SJCRH30 (cell line): ENCODE measurements at places on chromosomes 2 and 18. TPM values are rescaled to one million over a fixed set of nuclear protein-coding genes. Genes with fewer than 3 reads are reported as not detected.

DNA sequence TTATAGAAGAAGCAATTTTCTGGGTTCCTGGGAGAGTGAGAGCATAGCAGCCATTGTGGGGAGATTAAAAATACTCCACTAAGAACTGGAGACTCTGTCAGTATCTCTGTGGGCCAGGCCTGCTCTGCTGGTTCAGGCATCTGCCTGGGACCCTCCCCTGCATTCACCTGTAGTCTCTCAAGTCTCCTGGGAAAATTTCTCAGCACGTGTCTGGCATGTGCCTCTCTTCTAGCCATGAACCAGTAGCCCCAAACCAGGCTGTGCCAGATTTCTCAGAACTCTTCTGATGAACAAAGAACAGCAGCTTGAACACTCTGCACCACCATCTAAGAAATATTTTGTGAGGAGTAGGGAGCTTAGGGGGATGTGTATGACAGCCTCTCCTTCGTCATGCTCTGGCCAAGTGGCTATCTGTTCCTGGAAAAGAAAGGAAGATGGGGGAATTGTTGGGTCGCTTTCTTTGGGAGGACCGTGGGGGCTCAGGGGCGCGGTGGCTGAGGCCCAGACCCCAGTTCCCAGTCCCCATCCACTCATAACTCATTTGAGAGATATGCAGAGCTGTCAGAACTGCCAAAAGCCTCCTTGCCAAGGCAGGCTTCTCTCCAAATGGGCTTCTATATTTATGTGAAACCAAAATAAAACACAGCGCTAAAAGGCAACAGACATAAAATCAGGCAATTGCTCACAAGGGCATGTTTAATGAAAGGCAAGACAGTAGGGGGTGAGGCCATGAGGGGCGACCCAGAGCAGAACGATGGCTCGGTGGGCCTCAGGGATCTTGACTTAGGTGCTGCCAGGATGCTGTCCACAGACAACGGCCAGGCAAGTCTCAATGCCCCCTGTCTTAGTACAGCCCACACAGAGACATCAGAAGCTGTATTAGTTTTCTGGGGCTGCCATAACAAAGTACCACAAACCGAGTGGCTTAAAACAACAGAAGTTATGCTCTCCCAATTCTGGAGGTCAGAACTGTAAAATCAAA lies 114.7 kb upstream of the TNP1 start:
- no peak for DNase-seq

The PLGLB2 gene
- 0.28 and 0.40 TPM in 2 replicates for total RNA-seq

The IL1RL2 gene
- total RNA-seq = not detected in 2 replicates

- DNase-seq = no peak
Observed at GRCh38 chr2:217023611-217024010, 163.7 kb upstream of the TNP1 start.

- no peak for DNase-seq
Observed at GRCh38 chr18:6591491-6591890, 138.0 kb upstream of the ARHGAP28 start.

The MARCO gene
- not detected in 2 replicates for total RNA-seq

The GREB1L gene
- not detected in 2 replicates for total RNA-seq

The TOGARAM2 gene
- total RNA-seq = 0.41 and 0.73 TPM in 2 replicates

The SERPINB11 gene
- not detected in 2 replicates for total RNA-seq

DNA sequence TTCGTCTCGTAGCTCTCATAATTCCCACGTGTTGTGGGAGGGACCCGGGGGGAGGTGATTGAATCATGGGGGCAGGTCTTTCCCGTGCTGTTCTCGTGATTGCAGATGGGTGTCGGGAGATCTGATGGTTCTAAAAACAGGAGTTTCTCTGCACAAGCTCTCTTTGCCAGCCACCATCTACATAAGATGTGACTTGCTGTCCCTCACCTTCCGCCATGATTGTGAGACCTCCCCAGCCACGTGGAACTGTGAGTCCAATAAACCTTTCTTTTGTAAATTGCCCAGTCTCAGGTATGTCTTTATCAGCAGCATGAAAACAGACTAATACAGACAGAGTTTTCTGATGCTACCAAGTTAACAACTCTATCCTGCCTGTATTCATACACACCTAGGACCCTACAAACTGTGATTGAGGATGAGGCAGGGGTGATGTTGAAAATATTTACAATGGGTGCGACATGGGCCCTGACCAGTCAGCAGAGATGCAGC lies 3.9 kb downstream of the APOB start:
- DNase-seq = no peak

DNA sequence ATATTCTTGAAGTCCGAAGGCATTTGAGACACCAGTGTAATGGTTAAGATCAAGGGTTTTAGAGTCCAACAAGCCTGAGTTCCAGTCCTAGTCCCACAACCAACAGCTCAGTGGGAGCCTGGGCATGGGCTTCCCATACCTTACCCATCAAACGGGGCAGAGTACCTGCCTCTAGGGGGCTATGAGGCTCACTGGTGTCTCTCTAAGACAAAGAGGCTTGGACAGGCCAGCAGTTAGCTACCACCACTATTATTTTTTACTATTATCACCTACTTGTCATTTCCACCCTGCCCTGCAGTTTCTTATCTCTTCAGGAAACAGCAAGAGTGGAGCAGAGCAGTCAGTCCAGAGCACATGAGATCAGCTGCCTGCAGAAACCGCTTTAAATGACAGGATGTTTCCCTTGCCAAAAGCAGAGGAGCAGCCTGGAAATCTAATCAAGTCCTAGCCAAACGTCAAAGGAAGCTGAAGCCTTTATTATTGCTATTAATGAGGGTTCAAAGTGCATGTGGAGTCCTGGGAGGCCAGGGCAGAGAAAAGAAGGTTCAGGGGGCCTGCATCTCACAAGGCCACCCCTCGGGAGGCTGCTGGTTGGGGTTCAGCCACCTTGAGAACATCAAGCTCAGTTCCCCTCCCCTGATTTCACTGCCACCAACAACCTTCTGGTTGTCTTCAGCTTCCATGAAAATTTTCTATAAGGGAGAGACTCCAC lies 66.6 kb downstream of the STPG4 start:
- no peak for DNase-seq

- no peak for DNase-seq
Observed at GRCh38 chr2:133504566-133505505, 63.4 kb downstream of the NCKAP5 start.

DNA sequence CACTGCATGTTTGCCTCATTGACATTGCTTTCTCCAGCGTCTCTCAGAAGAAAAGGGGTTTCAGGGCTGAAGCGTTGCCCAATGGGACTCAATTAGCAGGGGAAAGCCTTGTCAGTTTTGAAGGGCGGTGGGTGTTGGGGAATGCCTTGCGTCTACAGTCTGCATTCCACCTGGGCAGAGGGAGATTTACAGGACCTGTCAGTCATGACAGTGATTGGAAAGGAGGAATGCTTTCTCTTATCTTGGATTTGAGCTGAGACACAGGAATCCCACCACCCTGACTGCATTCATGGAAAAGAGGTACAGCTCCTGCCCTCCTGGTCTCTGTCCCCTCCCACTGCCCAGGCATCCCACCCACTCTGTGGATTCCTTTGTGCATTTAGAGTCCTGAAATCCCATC lies 123.9 kb downstream of the ACKR3 start:
- no peak for DNase-seq

The CSRNP3 gene
- 2.4 and 2.9 TPM in 2 replicates for total RNA-seq

GRCh38 chr2:117232305-117232704 lies 582.2 kb upstream of the DDX18 start:
- DNase-seq = no peak

DNA sequence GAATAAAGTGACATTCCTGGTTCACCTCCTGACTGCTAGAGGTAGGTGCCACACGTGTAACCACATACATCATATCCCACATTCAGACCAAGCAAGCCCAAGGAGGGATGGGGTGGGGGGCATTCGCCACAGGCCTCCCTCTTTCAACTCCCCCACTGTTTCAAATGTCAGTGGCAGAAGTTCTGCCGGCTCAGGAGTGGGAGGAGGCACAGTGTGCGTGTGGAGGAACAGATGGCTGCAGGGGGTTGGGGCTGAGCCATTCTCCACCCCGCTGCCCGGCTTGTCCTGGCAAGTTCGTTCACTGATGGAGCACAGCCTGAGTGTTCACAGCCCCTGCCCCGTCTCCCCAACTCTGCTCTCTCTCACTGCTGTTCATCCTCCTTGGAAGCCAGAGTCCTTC lies 75.4 kb upstream of the TANC1 start:
- no peak for DNase-seq

- no peak for DNase-seq
Observed at GRCh38 chr2:216574046-216574445, 59.2 kb upstream of the IGFBP2 start.

- DNase-seq = no peak
Observed at GRCh38 chr2:155035308-155035707, 336.8 kb downstream of the KCNJ3 start.

The COQ10B gene
- total RNA-seq = 18.1 TPM in 2 replicates

The ALS2 gene
- total RNA-seq = 21.9 and 22.0 TPM in 2 replicates

DNA sequence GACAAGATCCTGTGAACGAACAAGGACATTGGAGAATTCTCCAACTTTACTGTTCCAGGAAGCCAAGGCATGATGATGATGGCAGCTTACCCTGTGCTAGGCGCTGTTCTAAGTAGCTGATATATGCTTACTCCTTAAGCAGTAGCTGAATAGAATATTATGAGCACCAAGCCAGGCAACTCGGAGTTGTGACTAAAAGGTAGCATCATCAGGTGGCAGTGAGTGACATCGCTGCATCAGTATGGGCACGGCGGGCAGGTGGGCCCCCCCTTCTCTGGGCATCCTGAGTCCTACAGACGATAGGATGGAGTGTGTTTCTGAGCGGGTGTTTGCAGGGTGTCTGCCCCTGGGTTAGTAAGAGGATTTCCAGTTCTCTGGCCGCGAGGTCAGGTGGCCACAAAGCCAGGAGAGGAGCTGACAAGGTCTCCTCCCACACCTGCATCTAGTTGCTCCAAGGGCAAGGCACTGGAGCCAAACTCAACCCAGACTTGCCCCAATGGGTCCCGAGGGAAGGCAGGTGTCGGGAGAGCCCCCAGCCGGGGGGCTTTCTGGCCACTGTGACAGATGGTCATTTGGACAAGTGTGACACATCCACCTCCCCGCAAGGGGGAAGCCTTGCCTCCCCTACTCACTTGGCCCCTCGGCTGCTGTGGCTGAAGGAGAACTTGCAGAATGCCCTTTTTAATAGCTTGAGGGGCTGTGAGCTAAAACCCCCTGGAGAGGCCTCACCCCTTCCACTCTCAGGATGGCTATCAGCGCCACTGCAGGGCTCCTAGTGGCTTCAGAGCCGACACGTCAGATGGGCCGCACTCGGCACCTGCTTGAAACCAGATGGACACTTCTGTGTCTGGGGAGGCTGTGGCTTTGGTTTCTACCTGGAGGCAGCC lies 55.5 kb downstream of the CRACDL start:
- no peak for DNase-seq

DNA sequence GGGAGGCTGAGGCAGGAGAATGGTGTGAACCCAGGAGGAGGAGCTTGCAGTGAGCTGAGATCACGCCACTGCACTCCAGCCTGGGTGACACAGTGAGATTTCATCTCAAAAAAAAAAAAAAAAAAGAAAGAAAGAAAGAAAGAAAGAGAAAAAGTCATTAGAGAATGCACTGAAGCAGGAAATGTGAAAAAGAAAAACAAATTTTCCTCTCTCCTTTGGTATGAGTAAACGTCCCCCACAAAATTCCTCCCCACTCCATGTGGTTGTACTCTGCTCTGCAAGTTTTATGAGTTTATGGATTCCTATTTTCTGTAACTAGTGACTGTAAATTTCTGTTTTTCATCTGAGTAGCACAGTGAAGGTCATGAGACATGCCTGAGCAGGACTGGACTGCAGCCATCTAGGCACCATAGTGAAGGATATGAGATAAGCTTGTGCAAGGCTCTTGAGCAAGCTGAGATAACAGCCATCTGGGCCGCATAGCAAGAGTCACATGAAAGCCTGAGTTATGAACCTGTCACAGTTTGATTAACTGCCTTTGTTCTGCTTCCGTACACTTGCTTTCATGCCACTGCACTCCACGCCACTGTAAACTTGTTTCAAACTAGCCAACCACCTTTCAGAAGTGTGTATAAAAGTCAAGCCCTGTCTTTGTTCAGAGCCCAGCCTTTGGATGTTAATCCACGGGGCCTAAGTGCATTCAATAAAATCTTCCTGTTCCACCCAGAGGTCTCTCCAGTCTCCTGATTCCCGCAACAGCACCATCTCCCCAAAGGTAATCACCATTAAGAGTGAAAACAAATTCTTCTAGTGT lies 50.2 kb downstream of the SKA1 start:
- no peak for DNase-seq

The PCBP1 gene
- total RNA-seq = 81.6 and 88.4 TPM in 2 replicates

DNA sequence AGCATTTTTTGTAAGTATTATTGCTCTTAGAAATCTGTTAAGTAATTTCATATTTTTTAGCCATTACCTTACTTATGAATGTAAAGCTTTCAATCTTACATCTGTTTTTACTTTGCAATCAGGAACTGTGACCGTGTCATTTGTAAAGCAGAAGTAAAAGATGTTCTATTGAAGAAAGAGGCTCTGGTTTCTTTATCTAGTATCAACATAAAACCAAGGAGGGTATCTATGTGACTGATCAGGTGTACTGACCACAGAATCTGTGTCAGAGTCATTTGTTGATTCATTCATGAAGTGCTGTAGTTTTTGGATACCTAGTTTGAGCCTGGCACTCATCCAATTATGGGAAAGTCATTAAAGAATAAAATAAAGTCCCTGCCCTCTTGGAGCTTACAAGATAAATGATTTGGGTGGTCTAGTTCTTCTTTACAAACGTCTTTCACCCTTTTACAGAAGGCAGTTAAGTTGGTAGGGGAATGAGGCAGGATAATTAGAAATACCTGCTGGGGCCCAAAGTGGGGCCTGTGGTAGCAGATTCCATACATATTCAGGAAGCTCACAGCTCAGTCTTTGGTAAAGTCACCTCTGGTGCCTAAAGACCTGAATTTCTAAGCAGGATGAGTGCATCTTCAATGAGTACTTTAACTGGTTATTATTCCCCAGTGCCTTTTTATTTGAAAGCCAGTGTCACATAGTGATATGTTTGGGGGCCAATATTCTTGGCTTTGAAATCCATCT lies 260.6 kb upstream of the NT5C1B start:
- no peak for DNase-seq

DNA sequence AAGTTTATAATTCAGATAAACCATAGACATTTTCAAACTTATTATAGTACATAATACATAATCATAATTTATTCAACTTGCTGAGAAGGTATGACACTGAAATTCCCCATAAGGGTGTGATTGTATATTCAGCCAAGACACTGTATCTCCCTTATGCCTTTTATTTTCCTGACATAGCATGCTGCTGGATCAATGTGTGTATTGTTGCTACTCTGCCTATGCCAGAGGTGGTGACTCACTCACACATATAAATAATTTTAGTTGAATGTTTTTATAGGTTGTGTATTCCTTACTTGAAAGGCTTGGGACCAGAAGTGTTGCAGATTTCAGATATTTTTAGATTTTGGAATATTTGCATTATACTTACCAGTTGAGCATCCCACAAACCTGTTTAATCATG lies 86.8 kb downstream of the VRK2 start:
- DNase-seq = no peak

The BMP10 gene
- total RNA-seq = 0.08 TPM in 1 of 2 replicates, not detected in the other

- DNase-seq = no peak
Observed at GRCh38 chr2:191066197-191066918, 52.4 kb upstream of the STAT1 start.
